ENCODE measurements at places on chromosomes 5 and 9.

- no peak for DNase-seq
These were observed 238.6 kb upstream of the ANKRD55 start for GRCh38 chr5:56471707-56472106.

- DNase-seq: no peak
These were observed 270.2 kb downstream of the TMEM167A start for GRCh38 chr5:82807021-82807420.

DNA sequence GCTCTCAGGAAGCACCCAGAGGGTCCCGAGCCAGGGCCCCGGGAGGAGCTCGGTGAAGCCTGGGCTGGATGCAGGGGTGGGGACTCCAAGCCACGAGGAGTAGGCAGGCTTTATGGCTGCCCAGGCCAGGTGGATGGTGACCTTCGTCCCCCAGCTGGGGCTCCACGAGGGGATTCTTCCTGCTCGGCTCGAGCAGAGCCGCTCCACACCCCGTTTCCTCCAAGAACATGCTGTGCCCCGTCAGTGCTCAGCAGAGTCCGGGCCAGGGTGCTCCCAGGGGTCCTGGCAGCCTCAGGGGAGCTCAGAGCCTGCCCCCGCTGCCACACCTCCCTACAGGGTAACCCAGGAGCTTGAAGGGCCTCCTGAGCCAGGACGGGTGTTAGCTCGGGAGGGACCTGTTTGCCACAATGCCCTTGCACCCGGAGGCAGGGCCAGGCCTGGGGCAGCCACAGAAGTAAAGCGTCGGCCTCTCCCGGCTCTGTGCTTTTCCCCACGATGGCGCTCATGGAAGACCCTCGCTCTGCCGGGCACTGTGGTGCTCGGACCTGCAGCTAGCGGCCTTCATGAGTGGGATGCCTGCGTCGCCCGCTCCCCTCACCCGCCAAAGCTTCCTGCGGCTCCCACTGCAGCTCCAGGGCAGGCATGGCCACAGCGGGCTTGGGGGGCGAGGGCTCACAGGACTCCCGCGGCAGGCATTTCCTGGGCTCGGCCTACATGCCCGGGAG is 86.8 kb downstream of the KCNT1 start:
- no peak for DNase-seq

GRCh38 chr9:114264806-114265550 is 57.9 kb upstream of the ORM1 start:
- DNase-seq: no peak

DNA sequence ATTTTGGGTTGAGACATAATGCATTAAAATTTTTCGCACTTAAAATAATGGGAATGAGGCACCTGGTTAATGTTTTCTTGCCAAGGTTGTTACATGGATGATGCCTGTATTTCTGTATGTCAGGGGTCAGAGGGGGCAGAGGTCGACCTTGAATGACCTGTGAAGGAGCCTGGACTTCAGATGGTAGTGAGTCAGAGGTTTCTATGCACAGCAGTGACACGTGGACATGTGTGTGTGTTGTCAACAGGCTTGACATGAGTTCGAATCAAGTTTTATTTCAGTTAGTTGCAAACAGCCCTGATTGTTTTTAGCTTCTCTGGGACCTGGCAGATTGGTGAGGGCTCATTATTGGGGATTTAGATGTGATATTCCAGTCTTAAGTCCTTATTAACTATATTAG is 3.6 kb downstream of the IL5 start:
- no peak for DNase-seq

DNA sequence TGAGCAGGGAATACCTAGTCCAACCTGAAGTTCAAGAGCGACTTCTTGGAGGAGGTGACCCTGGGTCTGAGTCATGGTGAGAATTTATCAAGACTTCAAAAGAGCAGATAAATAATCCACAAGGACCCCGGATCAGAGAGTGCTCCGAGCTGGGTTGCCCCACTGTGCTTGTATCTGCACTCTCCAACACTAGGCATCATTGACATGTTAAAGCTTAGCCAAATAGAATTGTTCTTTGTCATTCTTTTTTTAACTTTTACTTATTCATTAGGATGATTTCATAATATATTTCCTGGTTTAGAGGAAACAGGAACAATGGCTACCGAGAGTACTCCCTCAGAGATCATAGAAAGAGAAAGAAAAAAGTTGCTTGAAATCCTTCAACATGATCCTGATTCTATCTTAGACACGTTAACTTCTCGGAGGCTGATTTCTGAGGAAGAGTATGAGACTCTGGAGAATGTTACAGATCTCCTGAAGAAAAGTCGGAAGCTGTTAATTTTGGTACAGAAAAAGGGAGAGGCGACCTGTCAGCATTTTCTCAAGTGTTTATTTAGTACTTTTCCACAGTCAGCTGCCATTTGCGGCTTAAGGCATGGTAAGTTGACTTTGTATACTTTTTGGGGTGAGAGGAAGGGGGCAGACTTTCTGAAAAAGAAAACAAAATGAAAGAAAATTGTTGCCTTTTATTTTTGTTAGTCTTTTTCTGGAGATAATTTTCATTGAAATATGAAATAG is at the start of gene CARD6:
Gene CARD6 (plus strand): TSS at position 300 of the 738 bp plus-strand sequence. CDS start 16 bp downstream, at position 316.
- no peak for DNase-seq

DNA sequence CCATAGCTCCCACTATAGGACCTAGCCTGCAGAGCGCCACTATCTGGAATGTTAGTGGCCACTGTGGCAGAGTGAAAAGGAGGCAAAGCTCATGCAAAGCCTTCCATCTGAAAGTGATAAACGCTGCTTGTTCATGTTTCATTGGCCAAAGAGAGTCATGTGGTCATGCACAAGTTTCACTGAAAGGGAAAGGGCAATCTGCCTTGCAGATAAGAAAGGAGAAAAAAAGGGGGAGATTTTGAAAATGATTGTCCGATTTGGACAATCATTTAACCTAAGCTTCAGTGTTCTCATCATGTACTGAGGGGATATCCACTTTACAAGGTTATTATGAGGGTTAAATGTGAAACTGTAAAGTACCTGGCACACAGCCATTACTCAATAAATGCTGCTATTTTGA is 9.0 kb upstream of the MOB3B start:
- DNase-seq: no peak

GRCh38 chr9:129335464-129336129 is 157.5 kb upstream of the IER5L start:
- no peak for DNase-seq

GRCh38 chr9:122841501-122841900 is 13.1 kb upstream of the PDCL start:
- no peak for DNase-seq

DNA sequence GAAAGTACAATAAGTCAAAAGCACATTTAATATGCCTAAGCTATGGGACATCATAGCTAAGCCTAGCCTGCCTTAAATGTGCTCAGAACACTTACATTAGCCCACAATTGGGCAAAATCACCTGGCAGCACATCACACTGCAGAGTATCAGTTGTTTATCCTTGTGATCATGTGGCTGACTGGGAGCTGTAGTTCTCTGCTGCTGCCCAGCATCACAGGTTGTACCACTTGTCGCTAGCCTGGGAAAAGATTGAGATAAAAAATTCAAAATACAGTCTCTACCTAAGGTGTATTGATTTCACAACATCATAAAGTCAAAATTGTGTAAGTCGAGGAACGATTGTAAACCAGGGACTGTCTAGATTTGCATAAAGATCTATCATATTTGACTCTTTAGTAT is 58.6 kb downstream of the CAMK4 start:
- DNase-seq: no peak

- no peak for DNase-seq
These were observed 88.9 kb downstream of the CYFIP2 start for GRCh38 chr5:157354800-157355199.

- no peak for DNase-seq
These were observed 20.9 kb upstream of the BNIP1 start for GRCh38 chr5:173123416-173123815.

GRCh38 chr5:177966839-177967166 is 29.2 kb downstream of the PROP1 start:
- DNase-seq: no peak

DNA sequence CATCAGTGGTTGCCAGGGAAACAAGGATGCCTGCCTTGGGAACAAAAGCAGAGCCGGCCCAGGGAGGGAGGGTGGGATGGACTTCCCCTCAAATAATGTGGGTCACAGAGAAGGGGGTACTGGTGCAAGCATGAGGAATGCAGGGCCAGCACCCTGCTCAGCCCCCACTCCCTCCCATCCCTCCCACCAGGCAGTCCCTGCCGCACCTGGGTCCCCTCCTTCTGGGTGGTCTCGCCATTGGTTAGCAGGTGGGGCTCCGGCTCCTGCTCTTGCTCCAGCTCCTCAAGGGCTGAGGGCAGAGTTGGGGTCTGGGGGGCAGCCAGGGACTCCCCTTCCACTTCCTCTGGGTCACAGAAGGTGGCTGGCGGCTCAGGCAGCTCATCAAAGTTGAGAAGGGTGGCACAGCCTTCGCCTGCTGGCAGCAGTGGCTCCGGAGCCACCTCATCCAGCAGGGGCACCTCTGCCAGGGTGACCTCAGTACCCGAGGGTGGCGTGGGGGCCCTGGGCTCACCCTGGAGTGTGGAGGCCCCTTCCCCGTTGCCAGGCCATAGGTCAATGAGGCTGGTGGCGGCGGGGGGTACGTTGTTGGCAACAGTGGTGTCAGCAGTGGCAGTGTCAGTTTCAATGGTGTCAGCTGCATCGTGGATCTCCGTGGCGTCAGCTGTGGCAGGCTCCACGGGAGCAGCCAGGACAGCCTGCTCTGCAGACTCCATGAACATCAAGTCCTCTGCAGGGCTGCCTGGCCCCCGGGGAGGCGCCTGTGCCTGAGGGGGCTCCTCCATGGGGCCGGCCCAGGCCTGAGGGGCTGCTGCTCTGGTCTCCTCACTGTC is 11.5 kb downstream of the PRR7 start:
- no peak for DNase-seq

- DNase-seq: no peak
These were observed 186.3 kb downstream of the NR3C1 start for GRCh38 chr5:143217065-143217803.

GRCh38 chr9:112861638-112862555 is 28.8 kb downstream of the SLC46A2 start:
- DNase-seq: no peak

- DNase-seq: no peak
These were observed 18.6 kb upstream of the SLC25A51 start for GRCh38 chr9:37922363-37923117.

- no peak for DNase-seq
These were observed 47.9 kb upstream of the CTSL start for GRCh38 chr9:87677776-87678587.

GRCh38 chr9:134358026-134358661 is 31.9 kb downstream of the RXRA start:
- DNase-seq: no peak

- DNase-seq: no peak
These were observed 22.7 kb upstream of the TRAF1 start for GRCh38 chr9:120949290-120949689.

DNA sequence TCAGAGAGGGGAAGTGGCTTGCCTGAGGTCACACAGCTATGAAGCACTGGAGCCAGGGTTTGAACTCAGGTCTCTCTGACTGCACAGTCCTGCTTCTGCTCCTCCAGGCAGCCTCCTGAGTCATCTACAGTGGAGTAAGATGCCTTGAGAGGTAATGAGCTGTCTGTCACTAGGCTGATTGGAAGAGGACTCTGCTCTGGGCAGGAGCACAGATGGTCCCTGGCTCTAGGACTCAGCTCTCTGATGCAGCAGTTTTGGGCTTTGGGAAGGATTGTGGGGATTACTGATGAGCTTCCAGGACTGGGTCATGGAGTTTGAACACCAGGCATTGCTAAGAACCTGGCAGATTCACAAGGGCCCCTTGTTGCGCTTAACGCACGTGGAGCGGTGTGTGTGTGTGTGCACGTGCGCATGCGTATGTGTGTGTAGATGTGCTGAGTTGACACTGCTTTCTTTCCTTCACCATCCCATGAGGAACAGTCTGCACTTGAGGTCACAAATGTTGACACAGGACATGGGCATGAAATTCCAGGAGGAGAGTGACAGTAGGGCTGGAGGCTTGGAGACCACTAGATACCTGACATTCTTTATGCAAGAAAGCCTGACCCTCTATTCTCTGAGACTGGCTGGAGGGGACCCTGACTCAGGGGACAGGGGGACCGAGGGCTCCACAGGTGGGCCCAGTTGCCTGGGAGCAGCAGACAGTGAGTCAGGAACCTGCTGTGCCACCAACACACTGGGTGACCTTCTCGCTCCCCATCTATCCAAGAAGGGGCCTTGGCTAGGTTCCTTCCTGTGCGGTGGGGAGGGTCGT is 170.5 kb downstream of the RGS3 start:
- no peak for DNase-seq

DNA sequence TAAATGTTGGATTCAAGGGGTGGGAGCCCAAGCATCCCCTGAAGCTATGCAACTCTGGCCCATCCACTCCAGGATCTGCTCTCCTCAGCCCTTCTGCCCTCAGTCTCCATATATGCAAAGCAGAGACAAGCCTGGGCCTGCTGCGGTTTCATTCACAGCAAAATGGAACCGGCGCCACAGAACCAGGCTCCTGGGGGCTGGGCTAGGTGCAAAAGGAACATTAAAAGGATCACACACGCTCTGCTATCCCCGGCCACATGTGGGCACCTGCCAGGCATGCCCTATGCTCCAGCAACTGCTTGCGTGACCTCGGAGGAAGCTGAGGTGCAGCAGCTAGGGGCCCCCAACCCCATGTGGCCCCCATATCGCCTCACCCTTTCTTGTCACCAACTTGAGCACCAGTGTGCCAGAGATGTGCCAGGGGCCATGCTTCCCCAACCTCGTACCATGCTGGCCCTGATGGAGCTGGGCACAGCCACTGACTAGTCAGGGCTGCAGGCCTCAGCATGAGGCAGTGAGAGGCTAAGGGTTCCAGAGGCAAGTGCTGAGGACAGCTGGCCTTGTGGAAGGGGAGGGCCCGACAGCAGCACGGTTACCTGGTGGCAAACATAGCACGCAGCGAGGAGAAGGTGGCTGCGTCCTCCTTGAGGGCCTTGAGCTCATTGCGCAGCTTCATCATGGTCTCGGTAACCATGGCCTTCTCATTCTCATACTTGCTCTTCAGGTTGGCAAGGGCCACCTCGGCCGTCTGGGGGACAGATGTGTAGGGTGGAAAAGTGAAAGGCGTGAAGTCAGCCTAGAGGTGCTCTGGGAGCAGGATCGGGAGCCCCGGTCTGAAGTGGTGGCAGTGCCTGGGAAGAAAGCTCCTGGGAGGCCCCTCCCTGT is 47.2 kb downstream of the BICD2 start:
- no peak for DNase-seq

GRCh38 chr5:171528036-171528435 is 108.6 kb downstream of the FGF18 start:
- DNase-seq: no peak

DNA sequence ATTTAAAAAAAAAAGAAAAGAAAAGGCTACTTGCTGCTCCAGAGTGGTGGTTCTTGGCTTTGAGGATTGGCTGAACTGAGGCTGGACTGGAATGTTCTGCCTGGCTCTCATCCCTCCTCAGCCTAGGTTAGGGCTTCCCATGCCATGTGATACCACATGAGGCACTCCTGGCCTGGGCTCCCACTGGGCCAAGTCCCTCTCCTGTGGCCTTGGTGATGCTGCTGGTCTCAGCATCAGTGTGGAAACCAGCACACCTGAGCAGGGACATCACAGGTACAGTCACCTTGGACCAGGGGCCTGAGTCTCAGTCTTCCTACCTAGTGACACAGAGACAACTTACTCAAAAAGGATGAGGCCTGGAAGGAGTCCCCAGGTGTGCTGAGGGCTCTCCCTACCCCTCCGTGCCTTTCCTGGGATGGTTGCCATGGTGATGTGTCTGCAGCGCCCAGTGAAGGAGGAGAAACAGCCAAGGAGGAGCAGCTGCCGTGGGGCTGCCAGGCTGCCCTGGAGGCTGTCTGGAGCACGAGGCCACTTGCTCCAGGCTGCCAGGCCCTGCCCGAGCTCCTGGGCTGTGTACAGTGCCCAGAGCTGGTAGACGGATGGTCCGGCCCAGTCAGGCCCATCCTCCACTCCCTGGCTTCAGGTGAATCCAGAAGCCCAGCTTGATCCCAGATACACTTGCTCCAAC is 71.0 kb downstream of the WNK2 start:
- DNase-seq: no peak

- DNase-seq: no peak
These were observed 23.3 kb upstream of the ARSB start for GRCh38 chr5:79008362-79008761.

All from CD4-positive, alpha-beta T cell (primary cell).